ENCODE measurements at places on chromosomes 2 and 18.

DNA sequence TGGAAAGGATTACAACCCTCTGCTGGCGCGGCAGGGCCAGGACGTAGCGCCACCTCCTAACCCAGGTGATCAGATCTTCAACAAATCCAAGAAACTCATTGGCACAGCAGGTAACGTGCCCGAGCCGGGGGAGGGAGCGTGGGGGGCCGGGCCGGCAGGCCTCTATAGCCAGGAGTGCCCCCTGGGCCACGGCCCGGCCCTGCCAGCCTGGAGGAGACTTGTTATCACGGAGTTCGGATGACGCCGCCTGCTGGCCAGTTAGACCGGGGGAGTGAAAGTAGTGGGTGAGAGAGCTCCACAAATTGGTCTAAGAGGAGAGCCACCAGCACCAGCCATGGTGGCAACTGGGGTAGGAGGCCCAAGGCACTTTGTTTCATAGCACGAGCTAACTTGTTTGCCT is 8.6 kb upstream of the TMEM214 start:
- no peak for DNase-seq

GRCh38 chr2:186365406-186365805 is 120.7 kb upstream of the ZC3H15 start:
- no peak for DNase-seq

- no peak for DNase-seq
Observed at GRCh38 chr2:13558368-13558767, 841.6 kb downstream of the TRIB2 start.

- DNase-seq = no peak
Observed at GRCh38 chr2:61419570-61419969, 51.3 kb downstream of the USP34 start.

GRCh38 chr2:68769586-68770270 is 35.1 kb downstream of the ARHGAP25 start:
- no peak for DNase-seq

- no peak for DNase-seq
Observed at GRCh38 chr2:10778724-10779115, 33.9 kb downstream of the PDIA6 start.

GRCh38 chr2:195569255-195569654 is 87.8 kb upstream of the SLC39A10 start:
- DNase-seq = no peak

GRCh38 chr2:3110994-3111666 is 266.5 kb downstream of the EIPR1 start:
- no peak for DNase-seq

DNA sequence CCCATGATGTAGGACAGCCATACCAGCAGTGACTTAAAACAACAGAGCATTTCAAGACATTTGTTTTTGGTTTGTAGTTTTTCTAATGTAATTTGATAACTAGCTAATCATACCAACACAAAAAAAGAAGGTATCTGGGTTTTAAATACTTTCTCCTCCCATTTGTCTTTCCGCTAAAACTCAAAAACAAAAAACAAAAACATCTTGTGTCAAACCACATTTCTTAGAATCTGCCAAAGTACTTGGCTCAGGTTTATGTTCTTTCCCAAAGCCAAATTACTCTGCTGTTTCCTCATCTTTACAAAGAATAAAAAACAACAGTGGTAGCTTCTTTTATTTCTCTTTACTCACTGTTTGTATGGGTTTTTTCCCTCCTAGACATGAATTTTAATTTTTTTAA is 71.5 kb downstream of the GREB1L start:
- no peak for DNase-seq

GRCh38 chr2:165522719-165523118 is 53.2 kb downstream of the CSRNP3 start:
- DNase-seq = no peak

- no peak for DNase-seq
Observed at GRCh38 chr18:27728659-27729058, 448.3 kb downstream of the CDH2 start.

- DNase-seq = no peak
Observed at GRCh38 chr2:19100570-19100969, 257.9 kb downstream of the OSR1 start.

DNA sequence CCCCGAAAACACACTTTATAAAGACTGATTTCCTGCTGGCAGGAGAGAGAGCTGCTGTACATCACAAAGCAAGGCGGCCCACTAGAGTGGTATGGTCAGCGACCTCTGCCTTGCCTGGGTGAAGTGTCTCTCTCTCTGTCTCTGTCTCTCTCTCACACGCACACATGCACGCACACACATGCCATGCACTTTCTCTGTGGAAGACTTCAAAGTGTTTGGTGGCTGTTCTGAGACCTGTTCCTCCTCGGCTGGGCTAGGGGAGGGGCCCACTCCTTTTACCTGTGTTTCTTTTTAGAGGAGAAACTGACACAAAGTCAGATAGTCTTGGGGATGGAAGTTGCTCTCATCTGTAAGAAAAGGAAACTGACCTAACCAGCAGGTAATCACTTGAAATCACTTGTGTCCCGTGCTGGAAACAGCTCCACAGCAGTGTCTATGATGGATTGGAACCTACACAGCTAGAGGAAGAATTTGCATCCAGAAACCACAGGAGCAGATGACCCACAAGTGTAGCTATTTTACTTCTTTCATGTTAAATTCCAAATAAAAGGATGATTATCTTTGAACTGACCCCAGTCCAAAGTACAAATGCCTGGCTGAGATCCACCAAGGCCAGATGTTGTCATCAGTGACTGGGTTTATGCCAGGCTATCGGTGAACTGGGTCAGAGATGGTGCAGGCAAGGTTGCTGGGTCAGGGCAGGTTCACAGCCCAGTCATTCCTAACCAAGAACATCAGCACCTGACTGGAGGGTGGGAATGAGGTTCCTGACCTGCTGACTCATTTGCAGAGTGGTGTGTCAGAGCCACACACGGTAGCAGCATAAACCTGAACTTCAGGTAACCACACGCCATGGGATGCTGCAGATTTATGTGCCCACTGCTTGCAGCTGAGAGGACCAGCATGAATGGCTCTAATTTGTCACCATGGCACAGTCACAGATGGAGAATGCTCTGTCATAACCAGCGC is 63.0 kb downstream of the NPAS2 start:
- no peak for DNase-seq

DNA sequence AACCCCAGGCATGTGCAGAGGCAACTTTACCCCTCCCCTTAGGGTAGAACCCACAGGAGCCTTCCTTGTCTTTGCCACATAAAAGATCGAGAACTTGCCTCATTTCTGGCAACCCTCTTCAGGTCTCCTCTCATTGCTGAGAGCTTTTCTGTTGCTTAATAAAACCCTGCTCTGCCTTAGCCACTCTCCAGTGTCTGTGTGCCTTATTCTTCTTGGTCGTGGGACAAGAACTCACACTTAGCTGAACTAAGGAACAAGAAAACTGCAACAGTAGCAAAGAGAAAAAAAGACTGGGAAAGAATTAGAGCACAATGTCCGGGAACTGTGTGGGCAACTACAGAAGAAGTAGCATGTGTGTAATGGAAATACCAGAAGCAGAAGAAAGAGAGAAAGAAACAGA is 56.2 kb upstream of the SMIM21 start:
- no peak for DNase-seq

DNA sequence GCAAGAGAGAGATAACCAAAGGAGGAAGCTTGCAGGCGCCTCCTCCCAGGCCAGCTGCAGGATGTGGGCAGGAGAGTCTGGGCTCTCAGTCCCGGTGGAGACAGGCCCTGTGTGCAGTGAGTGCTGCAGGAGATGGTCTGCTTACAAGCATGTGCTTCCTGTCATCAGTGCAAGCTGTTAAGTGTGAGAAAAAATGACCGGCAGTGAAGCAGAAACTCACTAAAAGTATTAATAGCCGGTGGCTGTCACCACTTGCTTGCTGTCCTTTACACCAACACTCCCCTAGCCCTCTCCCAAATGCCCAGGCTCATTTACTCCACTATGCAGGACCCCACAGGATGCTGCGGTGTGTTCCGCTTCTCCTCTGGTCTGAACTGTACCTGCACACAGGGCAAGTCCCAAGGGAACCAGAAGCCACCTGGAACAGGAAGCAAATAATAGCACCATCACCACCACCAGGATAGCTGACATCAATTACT is 435.6 kb upstream of the HS6ST1 start:
- peak; percentile 71 for DNase-seq

DNA sequence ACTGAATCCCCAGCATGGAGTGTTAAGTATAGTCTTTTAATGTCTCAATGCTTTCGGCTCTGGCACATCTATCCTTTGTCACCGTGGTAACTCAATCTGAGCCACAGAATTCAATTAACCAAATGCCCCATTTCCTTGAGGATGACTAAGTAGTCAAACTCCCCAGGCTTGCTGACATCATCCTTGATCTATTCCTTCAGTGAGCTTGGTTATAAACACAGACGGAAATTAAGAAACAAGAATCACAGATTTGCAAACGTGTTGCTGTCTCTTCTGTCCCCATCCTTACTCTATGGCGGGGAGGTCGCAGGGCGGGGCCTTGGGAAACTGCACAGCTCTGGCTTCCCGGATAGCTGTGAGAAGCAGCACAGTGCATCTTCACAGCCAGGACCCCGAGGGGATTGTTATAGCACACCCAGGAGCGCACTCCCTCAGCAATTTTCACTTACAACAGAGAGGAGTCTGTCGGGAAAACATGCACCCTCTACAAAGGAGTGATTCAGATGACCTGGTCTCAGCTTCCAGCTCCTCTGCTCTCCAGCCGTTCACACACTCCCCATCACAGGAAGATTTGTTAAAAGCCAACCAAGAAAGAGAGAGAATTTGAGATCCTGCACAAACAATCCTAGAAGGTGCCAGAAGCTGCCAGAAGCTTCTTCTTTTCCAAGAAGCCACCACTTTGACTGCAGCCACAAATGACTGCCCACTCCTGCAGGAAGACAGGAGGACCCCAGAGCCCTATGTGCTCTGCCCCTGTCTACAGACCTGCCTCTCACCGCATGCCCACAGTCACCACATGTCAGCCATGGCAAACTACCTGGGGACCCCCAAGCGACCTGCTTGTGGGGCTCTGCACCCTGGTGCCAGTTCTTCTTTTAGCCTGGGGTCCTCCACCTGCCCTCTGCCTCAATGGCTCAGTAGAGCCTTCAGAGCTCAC is 44.9 kb upstream of the YWHAQ start:
- no peak for DNase-seq

GRCh38 chr18:61991201-61991600 is 98.4 kb upstream of the RNF152 start:
- DNase-seq = no peak

DNA sequence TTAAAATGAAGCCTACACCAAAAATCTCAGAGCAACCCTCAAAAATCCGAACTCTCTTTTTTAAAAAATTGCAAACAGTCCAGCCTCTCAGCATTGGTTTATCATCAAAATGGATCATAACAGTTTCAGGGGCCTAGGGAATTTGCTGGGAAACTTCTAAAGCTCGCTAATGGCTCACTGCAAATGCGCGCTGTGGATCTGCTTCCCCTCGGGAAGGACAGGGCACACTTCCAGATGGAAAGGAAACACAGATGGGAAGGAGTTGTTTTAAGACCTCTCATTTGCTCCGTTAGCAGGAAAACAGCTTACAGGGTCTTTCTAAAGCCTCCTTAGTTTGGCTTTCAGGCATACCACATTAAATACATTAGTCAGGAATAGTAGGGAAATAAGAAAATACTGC is 27.2 kb downstream of the FECH start:
- DNase-seq = no peak

- DNase-seq = no peak
Observed at GRCh38 chr18:48622911-48623431, 84.1 kb downstream of the CTIF start.

DNA sequence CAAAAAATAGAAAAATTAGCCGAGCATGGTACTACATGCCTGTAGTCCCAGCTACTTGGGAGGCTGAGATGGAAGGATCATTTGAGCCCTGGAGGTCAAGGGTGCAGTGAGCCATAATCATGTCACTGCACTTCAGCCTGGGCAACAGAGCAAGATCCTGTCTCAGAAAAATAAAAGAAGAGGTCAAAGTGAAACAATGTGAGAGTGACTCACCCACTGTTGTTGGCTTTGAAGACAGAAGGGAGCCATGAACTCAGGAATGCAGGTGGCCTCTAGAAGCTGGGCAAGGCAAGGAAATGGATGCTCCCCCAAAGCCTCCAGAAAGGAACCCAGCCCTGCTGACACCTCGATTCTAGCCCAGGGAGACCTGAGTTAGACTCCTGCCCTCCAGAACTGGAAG is 3.7 kb upstream of the TMEM214 start:
- DNase-seq = no peak

DNA sequence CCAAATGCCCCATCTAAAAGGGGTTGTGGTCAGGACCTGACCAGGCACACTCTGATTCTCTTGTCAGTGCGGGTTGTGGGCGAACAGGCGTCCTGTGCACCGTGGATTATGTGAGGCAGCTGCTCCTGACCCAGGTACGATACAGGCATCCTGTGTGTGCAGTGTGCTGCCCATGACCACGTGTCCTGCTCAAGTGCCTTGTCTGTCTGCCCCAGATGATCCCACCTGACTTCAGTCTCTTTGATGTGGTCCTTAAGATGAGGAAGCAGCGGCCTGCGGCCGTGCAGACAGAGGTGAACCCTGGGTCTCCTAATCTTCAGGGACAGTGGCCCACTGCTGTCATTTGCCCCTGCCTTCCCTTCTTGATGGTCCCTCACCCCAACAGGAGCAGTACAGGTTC is 14.6 kb downstream of the PTPN18 start:
- DNase-seq = no peak

Data from KG1 (cell line).